Fibroblast of pulmonary artery (primary cell): ENCODE measurements at places on chromosomes 5 and 9.

- no peak for DNase-seq
These were observed 1862.4 kb upstream of the ACO1 start for GRCh38 chr9:30522061-30522460.

DNA sequence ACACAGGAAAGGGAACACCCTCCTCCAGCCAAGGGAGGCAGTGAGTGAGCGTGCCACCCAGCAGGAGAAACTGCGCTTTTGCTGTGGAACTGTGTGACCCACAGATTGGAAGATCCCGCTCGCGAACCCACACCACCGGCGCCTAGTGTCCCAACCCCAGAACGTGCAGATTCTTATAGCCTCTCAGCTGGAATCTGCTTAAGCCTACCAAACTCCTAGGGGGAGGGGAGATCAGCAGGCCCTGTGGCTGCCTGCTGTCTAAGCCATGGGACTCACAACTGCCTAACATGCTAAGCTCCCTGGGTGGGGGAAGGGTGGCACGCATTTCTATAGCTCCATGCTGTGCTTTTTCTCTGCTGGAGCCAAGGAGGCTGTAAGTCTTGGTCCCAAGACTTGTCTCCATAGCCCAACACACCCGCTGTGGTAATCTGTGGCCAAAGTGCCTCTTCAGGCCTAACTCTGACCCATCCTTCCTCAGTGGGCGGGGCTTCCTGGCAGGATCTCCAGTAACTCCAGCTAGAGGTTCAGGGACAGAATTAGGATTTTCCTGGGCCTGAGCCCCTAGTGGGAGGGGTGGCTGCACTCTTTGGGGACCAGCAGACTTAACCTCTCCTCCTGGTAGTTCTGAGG, 485.0 kb downstream of the TAF11L14 start:
- no peak for DNase-seq

DNA sequence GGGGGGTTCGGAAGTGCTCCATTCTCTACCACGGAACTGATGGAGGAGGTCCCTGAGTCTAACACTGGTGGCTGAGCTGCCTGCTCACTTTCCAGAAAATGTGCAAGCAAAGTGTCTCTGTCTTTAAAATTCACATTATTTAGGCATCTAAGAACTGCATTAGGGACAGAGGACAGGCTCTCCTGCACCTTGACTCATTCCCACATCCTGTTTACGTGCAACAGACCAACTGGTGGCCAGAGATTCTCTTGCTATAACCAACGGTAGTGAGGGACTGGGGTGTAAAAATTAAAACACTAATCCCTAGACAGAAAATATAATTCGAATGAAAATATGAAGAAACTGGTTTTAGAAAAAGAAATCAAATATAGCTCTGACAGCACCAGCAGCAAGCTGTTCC, 320.9 kb downstream of the IRX2 start:
- DNase-seq: no peak

DNA sequence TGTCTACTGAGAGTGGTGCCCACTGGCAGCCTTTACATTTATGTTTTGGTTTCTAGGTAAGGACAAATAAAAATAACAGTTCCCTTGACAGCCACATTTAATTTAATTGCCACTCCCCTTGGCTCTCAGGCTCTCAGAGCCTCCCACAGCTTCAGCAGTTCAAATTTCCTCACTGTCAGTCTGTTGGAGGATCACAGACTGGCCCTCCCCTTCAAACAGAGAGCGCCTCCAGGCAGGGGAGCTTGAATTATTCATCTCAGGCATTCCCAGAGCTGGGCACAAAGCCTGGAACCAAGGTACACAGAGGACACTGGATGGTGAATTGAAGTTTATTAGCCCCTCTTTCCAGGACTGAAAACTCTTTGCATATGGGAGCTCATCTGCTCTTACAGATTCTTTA, 407.7 kb downstream of the SPOCK1 start:
- DNase-seq: no peak

- no peak for DNase-seq
These were observed 494.9 kb downstream of the PRR16 start for GRCh38 chr5:120958877-120959485.

GRCh38 chr5:134073404-134073803, 41.1 kb upstream of the TCF7 start:
- DNase-seq: peak; percentile 20
